D341Med (cell line): ENCODE measurements at places on chromosomes 4 and X.
A peak's percentile ranks its signal among the peaks of the same experiment; 100 is the strongest.

- DNase-seq = no peak
Observed at GRCh38 chrX:24860140-24860539, 155.6 kb downstream of the ARX start.

DNA sequence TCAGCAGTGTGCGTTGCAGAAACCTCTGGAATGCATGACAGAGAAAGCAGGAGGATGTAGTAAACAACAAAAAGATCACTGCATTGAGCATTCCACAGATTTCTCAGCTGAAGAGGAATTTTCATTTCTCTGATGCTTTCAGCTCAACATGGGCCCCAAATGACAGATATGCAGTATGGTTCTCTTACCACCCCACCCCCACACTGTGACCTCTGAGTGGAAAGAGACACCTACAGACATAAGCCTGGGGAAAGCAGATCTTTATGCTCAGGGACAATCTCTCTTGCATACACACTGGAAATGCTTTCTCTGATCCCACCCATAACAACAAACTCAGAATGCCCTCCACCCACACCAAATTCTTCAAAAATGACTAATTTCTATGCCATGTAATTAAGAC, 983.7 kb upstream of the LCORL start:
- DNase-seq = no peak

- DNase-seq = no peak
Observed at GRCh38 chr4:146023334-146023967, 84.8 kb upstream of the ZNF827 start.

- no peak for DNase-seq
Observed at GRCh38 chr4:188432328-188432727, 293.1 kb downstream of the TRIML1 start.

- no peak for DNase-seq
Observed at GRCh38 chrX:19487520-19488200, 27.6 kb downstream of the MAP3K15 start.

- no peak for DNase-seq
Observed at GRCh38 chrX:25012433-25012735, 3.4 kb downstream of the ARX start.

DNA sequence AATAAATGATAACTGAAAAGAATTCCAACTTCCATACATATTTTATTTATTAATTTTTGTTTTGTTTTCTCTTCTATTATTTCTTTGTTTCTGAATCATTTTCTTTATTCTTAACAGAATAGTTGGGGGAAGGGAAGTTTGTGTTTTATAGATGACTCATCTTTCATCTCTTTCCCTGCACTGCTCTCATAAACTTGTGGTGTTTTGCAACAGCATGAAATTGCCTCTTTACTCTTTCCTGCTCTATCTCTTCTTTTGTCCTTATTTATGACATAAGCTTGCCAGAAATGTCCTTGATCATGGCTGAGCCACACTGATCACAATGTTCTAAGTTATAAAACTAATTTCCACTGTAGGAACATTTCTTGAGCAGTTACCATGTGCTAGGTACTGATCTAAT, 22.3 kb downstream of the QRFPR start:
- no peak for DNase-seq

DNA sequence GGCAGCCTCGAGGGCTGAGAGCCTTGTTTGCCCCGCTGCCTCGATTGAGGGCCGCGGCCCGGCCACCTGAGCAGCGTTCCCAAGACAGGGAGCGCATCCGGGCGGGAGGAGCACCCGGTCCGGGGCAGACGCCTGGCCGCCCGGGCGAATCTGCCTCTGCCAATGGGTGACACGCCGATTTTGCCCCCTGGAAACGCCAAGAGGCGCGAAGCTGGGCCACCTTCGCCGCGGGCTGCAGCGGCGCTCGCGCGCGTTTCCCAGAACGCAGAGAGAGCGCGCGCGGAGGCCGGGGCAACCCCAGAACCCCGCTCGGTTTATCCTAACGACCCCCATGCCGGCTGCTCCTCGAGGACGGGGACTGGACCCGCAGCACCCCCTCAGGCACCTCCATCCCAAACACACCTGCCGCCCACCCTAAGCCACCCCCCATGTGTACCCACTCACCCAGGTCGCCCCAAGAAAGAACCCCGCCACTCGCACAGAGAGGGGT, 575 bp downstream of the MAP7D2 start:
- DNase-seq = no peak

DNA sequence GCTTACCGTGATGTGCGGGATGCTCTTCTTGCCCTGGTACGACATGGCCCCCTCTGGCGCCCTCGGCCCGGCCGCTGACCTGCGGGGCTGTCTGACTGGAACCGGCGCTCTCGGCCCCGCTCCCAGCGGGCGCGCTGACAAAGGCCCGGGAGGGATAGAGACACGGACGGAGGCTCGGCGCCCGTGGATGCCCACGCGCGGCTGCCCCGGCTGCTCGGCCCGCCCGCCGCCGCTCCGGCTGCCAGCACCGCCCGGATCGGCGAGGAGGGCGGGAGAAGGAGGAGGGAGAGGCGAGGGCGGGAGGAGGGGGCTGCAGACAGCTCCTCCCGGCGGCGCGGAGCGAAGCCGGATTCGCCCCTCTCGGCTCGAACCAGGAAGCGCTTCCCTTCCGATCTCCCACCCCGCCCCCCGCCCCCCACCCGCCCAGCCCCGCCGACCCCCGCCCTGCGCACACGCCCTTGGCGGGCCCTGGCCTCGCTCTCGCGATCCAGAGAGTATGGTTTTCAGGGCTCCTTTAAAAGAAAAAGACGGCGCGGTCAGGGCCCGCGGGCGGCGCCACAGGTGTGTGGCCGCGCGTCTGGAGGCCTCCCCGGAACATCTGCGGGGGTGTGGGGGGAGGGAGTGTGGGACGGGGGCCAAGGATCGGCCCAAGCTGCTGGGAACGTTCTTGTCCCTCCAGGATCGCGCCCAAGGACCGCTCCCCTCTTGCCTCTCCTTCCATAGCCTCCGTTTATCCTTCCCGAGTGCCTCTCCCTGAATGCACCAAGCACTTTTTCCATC, 4.5 kb downstream of the CRMP1 start:
- peak; percentile 82 for DNase-seq

- no peak for DNase-seq
Observed at GRCh38 chr4:169208516-169208915, 62.2 kb downstream of the SH3RF1 start.

- DNase-seq = no peak
Observed at GRCh38 chr4:23161787-23162186, 469.1 kb downstream of the GBA3 start.

- DNase-seq = no peak
Observed at GRCh38 chrX:117936118-117936517, 180.5 kb downstream of the KLHL13 start.

DNA sequence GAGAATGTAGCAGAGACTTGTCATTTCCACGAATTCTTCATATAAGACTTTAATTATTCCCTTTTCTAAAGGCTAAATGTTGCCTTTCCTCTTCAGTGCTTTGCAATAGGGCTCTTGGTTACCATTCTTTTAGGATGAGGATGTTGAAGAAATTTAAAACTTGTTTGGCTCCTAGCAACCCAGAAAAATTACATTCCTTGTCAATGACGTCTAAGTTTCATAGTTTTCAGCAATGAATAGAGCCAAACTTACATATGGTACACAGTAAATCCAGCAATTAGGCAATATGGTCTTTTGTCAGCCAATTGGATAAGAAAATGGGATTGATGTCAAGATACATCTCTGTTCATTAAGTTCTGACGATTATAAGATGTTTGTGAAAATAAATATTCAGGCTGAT, 1639.6 kb upstream of the PCDH10 start:
- no peak for DNase-seq

DNA sequence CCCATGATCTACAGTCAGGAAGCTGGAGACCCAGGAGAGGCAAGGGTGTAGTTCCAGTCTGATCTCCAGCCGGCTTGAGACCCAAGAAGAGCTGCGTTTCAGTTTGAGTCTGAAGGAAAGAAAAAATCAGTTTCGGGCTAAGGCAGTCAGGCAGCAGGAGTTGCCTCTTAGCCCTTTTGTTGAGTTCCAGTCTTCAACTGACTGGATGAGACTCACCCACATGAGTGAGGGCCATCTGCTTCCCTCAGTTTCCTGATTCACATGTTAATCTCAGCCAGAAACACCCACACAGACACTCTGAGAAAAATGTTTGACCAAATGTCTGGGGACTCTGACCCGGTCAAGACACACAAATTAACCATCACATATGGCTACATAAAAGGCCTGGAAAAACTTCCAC, 73.6 kb upstream of the ELOVL6 start:
- DNase-seq = no peak

GRCh38 chr4:8346838-8347605, 77.5 kb downstream of the HTRA3 start:
- no peak for DNase-seq

- DNase-seq = no peak
Observed at GRCh38 chrX:95974890-95975289, 709.8 kb upstream of the DIAPH2 start.

DNA sequence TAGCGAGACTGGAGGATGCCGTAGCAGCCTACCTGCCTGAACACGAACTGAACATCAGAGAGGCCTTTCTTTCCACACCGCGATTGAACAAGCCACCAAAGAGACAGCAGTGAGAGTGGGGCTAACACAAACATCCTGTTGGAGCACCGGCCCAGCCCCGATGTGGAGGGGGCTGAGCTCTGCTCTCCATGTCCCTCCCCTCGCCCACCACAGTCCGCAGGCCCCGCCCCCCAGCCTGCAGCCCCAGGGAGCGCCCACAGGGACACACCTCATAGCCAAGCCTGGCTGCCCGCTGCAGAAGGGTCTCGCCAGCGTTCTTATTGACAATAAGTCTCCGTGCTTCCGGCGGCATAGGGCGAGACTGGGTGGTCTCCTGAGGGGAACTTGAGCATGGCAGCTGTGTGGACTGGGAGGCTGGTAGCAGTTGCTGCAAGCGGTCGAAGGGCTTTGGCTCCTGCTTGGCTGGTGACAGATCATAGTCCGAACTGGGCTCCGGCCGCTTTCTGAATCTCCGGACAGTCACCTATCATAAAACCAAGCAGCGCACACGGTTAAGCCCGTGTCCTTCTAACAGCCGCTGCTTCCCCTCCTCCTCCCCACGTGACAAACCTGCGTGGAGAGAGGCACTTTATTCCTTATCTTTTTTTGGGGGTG, 35.8 kb downstream of the BCOR start:
- DNase-seq = no peak

GRCh38 chr4:8085491-8086117, 73.0 kb downstream of the ABLIM2 start:
- no peak for DNase-seq

- no peak for DNase-seq
Observed at GRCh38 chrX:154046940-154047610, 27.4 kb upstream of the IRAK1 start.

DNA sequence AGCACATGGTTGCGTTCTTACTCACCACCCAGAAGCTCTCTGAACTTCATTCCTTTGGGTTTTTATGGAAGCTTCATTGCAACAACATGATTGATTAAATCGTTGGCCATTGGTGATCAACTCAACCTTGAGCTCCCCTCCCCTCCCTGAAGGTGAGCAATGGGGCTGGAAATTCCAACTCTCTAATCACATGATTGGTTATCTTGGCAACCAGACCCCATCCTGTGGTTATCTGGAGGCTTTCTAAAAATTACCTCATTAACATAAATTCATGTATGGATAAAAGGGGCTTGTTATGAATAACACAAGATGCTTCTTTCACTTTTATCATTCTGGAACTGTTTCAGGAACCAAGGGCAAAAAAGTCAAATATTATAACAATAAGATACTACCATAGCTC, 34.6 kb upstream of the NMU start:
- DNase-seq = no peak

GRCh38 chrX:154036513-154036912, 16.8 kb upstream of the IRAK1 start:
- DNase-seq = no peak

DNA sequence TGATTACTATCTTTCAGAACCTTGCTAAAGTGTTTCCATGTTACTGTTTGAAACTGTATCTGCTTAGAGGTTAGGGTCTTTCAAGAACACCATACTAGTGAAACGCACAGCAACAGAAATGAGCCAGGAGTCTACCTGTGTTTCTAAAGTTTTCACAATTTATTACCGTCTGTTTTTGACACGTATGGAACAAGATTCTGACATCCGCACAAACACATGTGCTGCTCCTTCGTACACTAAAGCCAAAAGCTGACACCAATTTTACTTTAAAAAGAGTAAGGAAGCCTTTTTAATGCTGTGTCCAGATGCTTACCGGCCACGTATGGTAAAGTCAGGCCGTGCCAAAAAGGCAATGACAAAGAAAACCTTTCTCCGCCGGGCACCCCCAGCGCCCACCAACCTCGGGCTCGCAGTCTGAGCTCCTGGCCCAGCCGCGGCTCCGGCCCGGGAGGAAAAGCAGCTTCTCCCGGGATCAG, 532 bp downstream of the RPS4X start:
- DNase-seq = no peak

GRCh38 chr4:24933684-24934275, 20.9 kb upstream of the CCDC149 start:
- no peak for DNase-seq

- DNase-seq = no peak
Observed at GRCh38 chr4:39043861-39044363, 11.7 kb upstream of the TMEM156 start.

DNA sequence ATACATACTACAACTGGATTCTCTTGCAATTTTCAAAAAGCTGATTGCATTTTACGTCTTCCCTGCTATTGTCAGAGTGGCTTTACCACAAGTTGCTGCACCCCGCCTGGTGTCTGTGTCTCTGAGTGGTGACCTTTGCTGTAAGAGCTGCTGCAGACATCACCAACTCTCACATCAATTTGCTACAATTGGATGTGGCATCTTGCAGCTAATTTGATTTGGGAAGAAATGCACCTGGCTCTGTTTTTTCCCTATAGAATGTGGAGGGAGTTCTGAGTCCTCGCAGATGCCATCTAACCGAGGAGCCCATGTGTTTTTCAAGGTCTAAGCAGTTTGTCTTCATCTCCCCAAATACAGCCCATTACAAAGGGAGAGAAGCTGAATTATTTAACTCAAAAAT, 73.8 kb upstream of the PHOX2B start:
- DNase-seq = no peak

DNA sequence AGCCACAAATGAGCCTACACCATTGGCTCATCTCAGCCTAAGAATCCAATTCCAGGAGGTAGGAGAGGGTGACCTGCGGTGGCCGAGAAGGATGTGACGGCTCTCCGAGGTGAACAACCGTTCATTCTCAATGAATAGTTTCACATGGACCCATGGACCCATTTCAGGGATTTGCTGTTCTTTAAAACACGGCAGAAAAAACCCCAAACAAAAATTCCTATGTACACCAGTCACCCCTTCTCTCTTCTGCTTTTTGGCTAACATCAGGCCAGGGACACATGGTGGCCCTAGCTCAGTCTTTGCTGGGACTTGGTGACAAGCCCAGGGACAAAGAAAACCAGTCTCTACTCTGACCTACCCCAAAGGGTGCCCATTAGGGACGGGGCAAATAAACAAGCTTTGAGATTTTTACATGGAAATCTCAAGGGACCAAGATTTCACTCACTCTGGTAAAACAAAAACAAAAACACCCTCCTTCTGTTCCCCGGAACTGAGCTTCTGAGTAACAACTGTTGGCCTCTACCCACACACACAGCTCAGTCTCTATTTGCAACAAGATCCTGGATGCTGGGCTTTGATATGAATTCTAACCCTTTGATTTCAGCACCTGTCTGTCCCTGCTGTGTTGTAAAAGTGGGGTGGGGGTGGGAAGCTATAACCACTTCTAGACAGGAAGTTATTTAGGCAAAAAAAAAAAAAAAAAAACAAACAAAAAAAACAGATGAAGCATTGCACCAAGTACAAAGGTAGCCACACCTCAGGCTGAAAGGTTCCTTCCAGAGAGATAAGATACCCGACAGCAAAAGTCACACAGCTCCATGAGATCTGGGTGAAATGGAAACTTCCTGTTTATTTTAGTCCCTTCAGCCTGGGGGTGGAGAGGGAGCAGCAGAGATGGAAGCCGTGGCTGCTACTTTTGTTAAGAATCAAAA, 49.0 kb downstream of the DDX3X start:
- no peak for DNase-seq

- DNase-seq = no peak
Observed at GRCh38 chr4:36178484-36178883, 65.8 kb downstream of the ARAP2 start.
